ENCODE measurements at places on chromosomes 5 and 9.

- peak; percentile 31 for DNase-seq
Measured at GRCh38 chr5:59543821-59544442, 349.6 kb downstream of the PDE4D start.

DNA sequence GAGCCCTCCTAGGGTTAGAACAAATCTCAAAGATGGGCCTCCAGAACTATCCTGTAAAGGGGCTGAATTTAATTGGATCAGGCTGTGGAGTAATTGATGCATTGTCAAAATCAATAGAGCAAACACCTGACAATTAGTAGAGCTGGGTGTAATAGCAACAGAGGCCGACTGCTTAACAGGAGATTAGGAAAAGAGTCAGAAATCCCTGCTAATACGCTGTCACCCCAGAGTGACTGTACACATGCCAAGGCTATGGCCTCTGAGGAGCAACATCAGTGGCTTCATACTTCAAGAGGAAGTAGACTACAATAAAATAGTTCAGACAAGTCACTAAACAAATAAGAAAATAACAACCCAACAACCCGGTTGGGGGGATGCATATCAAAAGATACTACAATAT is 18.7 kb upstream of the GRPEL2 start:
- no peak for DNase-seq

- DNase-seq, result no peak
Measured at GRCh38 chr5:80921026-80921425, 39.1 kb upstream of the RASGRF2 start.

DNA sequence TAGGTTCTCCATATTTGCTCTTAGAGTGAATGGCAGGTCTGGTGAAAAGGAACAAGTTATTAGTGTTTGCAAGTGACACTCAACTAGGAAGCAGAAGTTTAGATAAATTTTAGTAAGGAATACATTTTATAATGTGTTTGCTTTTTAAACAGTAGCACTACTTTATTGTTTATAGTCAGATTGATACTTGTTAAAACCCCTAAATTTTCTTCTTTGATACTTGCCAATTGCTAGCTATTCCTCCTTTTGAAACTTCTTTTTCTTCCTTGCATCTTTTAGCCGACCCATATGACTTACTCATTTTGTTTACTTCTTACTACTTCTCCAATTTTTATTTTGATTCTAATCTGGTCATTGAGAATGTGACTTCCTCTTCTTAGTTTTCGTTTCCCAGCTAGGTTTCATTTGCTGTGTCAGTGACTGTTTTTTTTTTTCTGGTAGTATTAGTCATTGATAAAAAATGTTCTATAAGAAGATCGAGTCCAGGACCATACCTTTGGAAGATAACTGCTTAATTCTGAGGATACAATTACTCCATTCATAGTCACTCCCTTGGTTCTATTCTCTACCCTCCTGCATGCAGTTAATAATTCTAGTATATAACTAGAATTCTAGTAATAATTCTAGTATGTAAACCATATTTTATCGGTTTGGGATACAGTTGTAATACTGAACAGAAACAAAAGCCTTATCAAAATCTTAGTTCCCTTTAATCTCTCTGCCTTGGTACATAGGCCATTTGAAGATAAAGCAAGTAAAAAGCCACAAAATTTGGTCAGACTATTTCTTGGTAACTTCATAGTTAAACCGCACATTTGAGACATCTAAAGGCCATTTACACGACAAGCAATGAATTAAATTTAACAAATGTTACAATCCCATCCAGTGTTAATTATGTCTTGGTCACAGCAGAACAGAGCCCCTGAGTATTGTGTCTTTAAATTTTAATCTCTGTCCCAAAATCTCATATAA is 2.8 kb upstream of the RICTOR start:
- DNase-seq, result no peak

DNA sequence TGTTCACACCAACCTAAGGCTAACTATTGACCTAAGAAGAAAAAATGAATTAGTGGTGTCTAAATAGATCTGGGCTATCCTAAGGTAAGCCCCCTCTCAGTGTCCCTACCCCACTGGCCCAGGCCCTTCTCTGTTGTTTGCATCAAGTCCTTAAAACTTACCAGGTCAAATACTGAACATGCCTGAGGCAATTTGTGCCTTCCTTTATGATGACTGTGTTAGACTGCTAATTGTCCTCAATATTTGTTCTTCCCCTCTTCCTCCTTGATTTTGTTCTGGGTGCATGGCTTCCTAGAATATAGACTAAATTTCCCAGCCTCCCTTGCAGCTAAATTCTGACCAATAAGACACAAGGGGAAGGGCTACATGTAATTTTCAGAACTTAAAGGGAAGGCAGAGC is 199.9 kb downstream of the ADAMTS12 start:
- DNase-seq, result no peak

- no peak for DNase-seq
Measured at GRCh38 chr5:149062371-149063016, 368 bp downstream of the SH3TC2 start.

DNA sequence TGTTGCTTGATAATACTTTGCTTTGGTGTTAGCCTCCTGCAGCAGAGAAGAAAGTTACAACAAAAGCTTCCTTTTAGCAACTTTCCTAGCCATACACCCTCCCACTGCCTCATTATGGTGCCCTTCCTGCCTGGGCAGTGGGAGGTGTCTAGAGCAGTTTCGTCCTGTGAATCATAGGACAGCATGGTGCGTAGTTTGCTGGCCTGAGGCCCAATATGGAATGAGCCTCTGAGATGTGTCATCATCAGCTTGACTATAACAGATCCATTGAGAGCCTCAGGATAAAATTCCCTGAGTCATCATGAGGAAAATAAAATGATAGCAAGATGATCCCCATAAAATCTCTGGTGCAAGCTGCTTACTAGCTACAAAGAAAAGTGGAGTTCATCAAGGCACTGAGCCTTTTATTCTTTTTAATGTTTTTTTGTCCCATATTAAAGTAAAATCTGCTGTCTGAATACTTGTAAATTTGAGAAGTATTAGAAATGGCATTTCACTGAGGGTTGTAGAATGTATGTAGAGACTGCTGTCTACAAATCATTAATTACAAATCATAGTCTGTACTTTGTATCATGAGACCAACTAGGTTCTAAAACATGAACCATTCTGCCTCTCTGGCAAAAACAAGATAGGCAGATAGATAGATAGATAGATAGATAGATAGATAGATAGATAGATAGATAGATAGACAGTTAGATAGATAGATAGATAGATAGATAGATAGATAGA is 303.0 kb upstream of the PDE4D start:
- DNase-seq, result no peak

DNA sequence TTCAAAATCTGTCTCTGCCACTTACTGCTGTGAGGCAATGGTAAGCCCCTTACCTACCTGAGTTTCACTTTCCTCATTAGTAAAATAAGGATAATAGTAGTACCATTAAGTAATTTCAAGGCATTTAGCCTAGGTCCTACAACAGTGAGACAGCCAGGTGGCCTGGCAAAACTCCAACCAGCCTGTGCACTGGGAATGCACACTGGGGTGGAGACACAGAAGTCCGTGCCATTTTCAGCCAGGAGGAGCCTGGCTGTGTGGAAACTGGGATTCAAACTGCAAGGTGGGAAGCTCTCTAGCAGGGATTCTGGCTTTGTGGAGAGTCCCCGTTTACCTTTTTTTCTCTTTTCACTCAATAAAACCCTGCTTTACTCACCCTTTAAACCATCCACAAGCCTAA is 630.4 kb downstream of the PRELID2 start:
- no peak for DNase-seq

- no peak for DNase-seq
Measured at GRCh38 chr5:126981701-126982100, 48.7 kb downstream of the MARCHF3 start.

- no peak for DNase-seq
Measured at GRCh38 chr9:91223000-91223399, 138.7 kb downstream of the AUH start.

- DNase-seq, result no peak
Measured at GRCh38 chr9:3719286-3719685, 193.5 kb upstream of the RFX3 start.

DNA sequence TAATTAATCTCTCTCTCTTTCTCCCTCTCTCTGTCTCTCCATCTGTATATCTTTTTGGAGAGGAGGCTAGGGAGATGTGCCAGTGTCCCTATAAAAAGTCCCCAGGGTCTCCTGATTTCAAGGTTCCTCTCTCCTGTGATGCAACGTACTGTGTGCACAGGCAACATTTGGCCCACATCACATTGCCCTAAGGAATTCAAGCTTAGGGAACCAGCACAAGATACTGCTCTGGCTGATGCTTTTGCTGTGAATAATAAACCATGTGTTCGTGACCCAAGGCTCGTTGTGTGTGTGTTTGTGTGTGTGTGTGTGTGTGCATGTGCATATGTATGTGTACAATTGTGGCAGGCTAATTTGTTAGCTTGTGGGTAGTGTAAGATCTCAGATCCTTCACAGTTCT is 9.7 kb downstream of the SPATA9 start:
- DNase-seq, result no peak

DNA sequence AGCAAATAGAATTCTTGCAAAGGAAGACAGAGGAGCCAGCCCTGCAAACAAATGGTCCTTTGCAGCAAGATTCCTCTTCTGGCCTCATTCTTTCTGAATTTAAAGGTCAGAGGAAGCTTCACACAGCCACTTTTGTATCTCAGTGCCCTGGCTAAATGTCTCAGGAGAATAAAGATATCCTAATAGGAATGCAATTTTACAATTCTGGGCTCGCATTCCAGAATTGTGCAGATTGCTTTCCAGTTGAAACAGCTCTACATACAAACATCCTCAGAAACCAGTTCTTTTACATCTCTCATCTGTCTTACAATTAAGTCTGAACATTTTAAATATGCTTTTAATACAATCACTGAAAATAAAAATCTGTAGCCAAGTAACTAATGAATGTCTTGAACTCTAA is 14.6 kb upstream of the ACOT12 start:
- no peak for DNase-seq

GRCh38 chr5:16666883-16667398 is 50.1 kb upstream of the RETREG1 start:
- DNase-seq, result peak; percentile 61

DNA sequence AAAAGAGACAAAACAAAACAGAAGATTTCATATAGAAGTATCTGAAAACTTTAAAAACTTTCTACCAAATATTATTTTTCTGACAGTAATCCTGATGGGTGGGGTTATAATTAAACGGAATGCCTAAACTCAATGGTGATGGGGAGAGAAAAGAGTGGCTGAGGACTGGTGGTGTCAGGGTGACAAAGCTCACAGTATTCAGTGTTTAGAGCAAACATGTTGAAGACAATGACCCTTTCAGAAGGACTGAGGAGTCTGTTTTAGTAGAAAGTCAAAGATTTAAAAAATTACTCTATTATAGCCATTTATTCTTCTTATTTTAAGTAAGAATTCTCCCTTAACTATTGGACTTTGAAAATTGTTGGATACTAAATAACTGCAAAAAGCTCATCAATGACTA is 1144.0 kb downstream of the TAF11L14 start:
- no peak for DNase-seq

- no peak for DNase-seq
Measured at GRCh38 chr9:392077-392804, 177.6 kb downstream of the DOCK8 start.

DNA sequence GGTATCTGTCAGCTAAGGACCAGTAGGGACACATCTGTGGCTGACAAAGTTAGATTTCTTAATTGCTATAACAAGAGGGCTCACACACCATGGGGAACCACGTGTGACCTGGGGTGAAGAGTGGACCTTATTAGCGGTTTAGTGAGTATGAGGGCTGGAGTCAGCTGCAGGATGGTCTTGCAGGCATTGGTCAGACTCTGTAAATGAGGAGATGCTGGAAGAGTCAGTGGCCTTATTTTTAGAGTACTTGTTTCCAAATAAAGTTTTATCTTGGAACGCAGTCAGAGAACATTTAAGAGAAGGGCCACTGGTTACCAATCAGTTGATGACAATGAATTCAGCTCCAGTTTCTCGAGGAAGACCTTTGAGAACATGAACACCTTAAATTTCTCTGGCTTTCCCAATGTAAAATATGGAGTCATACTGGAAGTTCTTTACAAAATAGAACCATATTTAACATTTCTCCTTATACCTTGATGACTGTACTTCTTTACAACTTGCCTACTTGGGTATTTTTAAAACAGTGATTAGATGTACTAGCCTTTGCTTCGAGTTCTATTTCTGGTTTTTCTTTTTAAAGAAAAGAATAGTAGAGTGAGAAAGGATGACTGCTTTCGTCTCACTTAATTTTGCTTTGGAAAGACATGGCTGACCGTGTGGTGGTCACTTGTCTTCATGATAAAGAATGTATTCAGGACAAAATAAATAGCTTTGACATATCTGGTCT is 185.9 kb upstream of the S1PR3 start:
- no peak for DNase-seq

- no peak for DNase-seq
Measured at GRCh38 chr5:76351176-76351575, 51.9 kb upstream of the IQGAP2 start.

DNA sequence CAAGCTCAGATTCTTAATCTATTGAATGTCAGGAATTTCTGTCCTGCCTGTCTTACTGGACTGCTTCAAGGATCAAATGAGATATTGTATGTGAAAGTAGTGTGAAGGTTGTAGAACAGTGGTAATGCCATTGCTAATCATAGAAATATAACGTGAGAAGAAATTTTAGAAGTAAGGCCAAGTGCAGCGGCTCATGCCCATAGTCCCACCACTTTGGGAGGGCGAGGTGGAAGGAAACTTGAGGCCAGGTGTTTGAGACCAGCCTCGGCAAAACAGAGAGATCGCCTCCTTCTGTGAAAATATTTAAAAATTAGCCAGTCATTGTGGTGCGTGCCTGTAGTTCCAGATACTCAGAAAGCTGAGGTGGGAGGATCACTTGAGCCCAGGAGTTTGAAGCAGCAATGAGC is 5.1 kb upstream of the HSPA5 start:
- no peak for DNase-seq
